Dermis blood vessel endothelial cell (primary cell): ENCODE measurements at places on chromosomes 6 and 20. TPM values are rescaled to one million over a fixed set of nuclear protein-coding genes. Genes with fewer than 3 reads are reported as not detected.

Gene CNKSR3
- 12.1 and 15.5 TPM in 2 replicates for total RNA-seq

Gene NXT1
- total RNA-seq = 24.8 and 36.2 TPM in 2 replicates

Gene NFKBIL1
- 21.0 and 30.8 TPM in 2 replicates for total RNA-seq

Gene PACRG
- 0.14 and 0.17 TPM in 2 replicates for total RNA-seq

Gene SLC35D3
- not detected in 2 replicates for total RNA-seq

Gene SIRPD
- total RNA-seq = not detected in 2 replicates

Gene PDE10A
- 9.7 and 12.2 TPM in 2 replicates for total RNA-seq

Gene IRF4
- total RNA-seq = 0.05 TPM in 1 of 2 replicates, not detected in the other

Gene CST11
- not detected in 2 replicates for total RNA-seq

Gene CRISP2
- not detected in 2 replicates for total RNA-seq

Gene VWA7
- total RNA-seq = 0.05 and 0.34 TPM in 2 replicates

Gene TGM2
- total RNA-seq = 401 and 1,564 TPM in 2 replicates

Gene F13A1
- not detected in 2 replicates for total RNA-seq

Gene WFDC10A
- not detected in 2 replicates for total RNA-seq

Gene MGME1
- total RNA-seq = 8.5 and 21.5 TPM in 2 replicates

Gene ROMO1
- total RNA-seq = 104 and 241 TPM in 2 replicates

Gene HIVEP2
- 10.6 and 11.7 TPM in 2 replicates for total RNA-seq

Gene ENPP3
- 0.19 and 0.85 TPM in 2 replicates for total RNA-seq

Gene RSPO3
- total RNA-seq = under 0.01 and 0.19 TPM in 2 replicates

Gene ARHGAP18
- total RNA-seq = 110 and 119 TPM in 2 replicates

Gene NR2E1
- total RNA-seq = not detected in 2 replicates

Gene MYCT1
- total RNA-seq = 112 and 162 TPM in 2 replicates
